ENCODE measurements at places on chromosomes 6 and 20.

GRCh38 chr6:133951881-133952814 lies 876 bp upstream of the TBPL1 start:
- peak; percentile 49 for DNase-seq

GRCh38 chr6:104095661-104096416 lies 763.9 kb downstream of the HACE1 start:
- no peak for DNase-seq

DNA sequence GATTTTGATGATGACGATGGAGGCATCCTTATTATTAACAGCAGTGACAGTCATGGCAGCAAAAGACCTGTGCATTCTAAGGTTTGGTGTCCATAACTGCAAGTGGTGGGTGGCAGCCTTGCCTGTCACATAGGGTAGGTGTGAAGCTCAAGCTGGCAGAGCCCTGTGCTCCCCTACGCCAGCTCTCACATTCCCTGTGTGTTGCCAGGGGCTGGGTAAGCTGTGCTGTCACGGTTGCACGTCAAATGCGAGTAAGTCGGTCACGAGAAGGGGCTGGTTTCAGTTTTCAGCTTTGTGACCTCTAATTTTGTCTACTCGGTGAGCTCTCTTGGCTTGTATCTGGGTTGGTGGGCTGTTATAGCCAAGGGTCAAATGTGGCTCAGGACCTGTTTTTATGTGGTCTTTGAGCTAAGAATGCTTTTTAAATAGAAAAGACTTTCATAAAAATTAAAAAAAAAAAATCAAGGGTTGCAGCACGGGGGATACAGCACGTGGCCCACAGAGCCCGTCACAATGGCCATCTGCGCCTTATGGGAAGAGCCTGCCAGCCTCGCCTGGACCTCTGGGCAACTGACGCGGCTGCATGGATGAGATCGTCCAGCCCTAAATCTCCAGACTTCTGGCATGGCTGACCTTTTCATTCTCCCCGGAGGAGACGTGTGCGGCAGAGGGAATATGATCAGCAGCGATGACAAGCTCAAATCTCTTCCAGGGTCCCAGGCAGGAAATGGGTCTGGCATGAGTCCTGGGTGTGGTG lies 148.5 kb downstream of the PHACTR3 start:
- DNase-seq: no peak

DNA sequence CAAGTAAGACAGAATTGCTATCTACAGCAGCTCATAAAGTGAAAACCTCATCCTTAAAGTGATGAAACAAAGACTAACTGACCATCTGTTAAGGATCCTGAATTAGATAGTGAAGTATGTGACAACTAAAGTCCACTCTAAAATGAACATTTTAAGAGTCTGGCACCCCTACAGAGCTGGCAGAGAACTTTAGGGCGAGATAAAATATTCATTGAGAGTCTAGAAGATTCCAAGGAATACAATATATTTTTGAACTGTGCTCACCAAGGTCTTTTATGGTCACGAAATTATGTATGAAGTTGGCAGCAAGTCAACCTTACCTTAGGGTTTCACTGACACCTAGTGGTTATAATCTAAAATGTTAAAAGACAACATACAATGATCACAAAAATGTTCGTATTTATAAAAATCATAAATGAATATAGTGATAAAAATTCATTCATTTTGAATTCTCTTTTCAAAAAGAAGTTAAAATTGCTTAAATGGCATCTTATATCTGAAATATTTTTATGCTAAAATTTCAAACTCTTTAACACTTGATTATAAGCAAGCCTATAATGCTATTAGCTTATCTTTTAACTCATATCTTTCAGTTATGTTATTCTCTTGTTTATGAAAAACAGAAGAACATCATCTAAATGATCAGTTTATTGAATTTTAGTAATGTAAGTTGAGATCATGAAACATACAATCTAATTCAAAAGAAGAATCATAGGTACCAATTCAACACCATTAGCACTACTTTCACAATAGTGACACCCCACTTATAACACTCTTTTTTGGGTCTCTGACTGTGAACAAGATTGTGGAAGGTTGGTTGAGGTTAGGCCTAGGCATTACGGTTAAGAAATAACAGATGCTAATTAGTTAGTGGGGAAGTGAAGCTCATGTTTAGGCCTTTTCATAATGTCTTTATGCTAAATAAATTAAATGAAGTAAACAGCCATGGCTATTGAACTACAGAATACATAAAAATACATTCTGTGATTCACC lies 27.5 kb downstream of the RSPH3 start:
- peak; percentile 50 for DNase-seq

GRCh38 chr20:36684747-36685146 lies 38.8 kb upstream of the SLA2 start:
- no peak for DNase-seq

GRCh38 chr6:142700671-142701312 lies 244.2 kb downstream of the HIVEP2 start:
- no peak for DNase-seq

GRCh38 chr20:58138395-58138794 lies 90.1 kb downstream of the ANKRD60 start:
- DNase-seq: no peak

DNA sequence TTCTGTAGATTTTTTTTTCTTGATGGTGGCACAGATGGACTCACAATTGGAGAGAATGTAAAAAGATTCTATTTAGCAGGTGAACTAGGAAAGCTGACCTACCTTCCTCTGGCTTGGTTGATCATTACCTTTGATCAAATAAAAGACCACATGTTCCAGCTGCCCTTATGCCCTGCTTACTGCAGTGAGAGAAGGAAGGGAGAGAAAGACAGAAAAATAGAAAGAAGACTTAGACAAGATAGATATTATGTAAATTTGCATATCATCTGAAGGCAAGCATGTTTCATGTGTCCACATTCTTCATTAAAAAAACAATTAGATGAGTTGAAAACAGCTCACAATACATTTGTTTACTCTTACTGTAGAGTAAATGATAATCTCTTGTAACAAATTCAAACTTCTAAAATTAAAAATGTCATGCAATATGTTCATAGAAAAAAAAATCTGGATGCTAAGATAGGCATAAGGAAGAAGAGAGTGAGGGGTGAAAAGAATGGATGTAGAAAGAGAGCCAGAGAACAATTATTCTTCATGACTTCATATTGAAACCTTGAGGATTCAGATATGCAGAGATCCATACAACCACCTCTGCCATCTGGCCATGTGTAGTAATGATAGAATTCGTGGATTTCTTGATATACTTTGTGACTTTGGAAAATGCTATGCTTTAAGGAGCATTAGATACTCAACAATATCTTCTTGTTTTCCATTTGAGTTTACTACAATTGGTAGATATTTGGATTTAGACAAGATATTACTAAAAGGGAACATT lies 71.7 kb downstream of the RFX6 start:
- DNase-seq: no peak

DNA sequence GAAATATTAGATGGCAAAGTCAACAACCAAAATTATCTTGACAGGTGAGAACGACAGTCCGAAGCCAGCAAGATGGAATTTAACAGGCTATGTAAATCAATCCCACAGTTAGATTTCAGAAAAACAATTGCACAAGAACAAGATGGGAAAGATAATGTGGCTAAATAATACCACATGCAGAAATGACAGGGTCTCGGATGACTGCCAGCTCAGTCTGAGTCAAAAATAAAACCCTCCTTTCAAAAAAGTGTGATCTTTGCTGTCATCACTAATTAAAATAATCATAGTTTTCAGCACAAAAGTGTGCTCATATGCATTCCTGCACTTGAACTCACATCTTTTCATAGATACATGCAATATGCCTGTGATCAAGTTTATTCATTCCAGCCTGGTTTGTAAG lies 25.9 kb downstream of the FOXQ1 start:
- no peak for DNase-seq

DNA sequence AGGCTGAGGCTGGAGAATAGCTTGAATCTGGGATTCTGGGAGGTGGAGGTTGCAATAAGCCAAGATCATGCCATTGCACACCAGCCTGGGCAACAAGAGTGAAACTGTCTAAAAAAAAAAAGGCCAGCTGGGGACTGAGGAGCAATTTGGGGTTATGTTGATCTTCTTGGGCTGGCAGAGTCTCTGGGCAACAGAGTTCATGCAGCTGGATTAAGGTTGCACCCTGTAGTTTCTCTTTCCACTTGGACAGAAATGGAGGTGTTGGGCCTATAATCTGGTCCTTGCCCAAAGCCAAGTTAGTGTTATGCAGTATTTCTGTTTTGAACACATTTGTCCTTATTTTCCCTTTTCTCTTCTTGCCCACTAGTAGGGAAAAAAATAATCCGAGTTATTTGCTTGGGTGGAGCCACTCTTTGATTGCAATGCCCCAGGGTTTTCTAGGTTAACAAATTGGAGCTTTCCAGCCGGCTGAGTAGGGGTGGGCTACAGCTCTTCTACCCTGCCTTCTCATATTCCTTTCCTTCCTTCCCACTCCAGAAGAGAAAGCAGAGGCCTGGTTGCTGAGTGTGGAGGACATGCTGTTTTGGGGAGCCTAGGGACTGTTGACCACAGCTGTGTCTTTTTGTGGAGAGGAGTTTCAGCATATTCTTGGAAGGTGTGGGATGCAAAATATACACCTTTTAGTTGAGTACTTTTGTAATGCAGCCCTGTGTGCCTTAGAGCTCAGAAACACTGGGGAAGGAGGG lies 213.9 kb downstream of the SOX4 start:
- DNase-seq: no peak

DNA sequence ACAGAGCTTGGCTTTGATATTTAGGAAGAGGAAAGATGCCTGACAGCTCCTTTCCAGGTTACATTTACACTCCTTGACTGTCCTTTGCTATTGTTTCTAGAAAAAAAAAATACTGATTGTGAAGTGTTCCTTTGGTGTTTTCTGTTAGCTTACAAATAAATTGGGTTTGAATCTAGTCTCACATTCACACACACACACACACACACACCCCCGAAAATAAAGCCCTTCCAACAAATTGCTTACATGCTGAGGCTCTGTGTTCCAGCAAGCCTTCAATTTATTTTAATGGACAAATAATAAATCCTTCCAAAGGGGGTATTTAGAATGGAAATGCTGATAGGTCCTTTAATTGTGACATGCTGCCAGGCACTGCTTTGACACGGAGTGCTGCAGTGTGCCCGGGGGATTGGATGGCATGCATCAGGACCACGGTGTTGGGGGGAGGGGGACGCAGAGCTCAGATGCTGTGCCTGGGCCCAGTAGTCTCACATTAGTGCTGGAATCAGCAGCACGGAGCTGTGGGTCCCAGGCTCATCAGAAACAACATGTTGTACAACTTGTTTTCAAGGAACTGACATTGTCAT lies 199.9 kb downstream of the CD83 start:
- DNase-seq: no peak

GRCh38 chr20:23691675-23692074 lies 2.8 kb upstream of the CST4 start:
- DNase-seq: no peak

DNA sequence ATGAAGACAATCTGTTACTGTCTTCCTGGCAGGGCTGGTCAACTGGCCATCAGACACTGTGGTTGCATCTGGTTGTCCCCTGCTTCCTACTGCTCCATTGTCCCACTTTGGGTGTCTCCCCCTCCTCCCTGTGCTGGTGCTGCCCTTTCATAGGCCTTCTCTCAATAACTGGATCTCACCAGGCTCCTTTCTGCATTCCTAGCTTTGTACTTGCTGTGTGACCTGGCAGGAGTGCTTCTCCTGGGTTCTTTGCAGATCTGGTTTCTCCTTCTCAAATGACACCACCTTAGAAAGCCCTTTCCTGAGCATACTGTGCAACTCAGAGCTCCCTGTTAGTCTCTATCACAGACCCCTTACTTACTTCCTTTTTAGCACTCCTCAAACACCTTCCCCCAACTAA lies 223.0 kb downstream of the BCKDHB start:
- no peak for DNase-seq

GRCh38 chr6:20582586-20583443 lies 48.6 kb downstream of the CDKAL1 start:
- peak; percentile 44 for DNase-seq

GRCh38 chr6:1383729-1384548 lies 5.4 kb upstream of the FOXF2 start:
- DNase-seq: no peak

GRCh38 chr20:58500256-58500655 lies 14.9 kb downstream of the APCDD1L start:
- DNase-seq: no peak

DNA sequence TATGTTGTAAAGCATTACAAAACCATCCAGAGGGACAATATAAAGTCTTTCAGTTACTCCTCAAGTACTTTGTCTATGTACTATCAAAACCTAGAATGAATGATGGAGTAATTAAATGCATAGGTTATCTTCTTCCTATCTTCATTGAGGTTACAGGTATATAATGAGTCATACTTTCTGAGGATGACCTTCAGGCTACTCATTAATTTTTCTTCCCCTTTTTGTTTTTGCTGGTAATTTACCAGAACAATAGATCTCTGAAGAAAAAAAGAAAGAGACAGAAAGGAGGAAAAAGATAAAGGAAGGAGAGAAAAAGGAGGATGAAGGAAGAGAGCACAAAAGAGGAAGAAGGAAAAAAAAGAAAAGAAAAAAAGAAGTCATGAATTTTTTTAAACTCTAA lies 398.4 kb downstream of the TBC1D32 start:
- no peak for DNase-seq

DNA sequence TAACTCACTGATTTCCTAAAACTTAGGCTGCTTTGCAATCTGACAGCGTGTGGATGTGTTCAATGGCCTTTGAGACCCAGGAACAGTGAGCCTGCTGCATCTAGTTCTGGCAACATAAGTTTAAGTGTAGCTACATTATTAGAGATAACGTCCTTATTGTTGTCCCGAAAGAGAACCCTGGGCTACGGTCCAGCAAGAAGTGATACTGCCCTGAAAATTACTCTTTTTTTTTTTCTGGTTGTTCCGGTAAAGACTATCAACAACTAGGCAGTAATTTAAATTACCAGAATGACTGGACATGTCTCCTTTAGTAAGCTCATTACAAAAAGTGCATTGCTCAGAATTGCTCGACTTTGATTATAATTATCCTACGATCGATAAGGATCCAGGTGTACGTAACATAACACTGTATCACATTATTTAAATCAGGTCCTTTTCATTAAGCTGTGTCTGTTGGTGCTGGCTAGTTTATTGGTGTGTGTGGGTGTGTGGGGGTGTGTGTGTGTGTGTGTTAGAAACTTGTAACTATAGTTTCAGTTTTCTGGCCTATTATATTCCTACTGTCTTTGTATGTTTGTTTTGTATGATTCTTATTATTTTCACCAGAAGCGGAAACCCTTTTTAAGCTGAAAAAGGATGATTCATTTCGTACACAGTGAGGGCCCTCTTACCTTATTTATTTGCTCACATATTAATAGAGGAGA lies 3.0 kb downstream of the TSHZ2 start:
- peak; percentile 49 for DNase-seq

DNA sequence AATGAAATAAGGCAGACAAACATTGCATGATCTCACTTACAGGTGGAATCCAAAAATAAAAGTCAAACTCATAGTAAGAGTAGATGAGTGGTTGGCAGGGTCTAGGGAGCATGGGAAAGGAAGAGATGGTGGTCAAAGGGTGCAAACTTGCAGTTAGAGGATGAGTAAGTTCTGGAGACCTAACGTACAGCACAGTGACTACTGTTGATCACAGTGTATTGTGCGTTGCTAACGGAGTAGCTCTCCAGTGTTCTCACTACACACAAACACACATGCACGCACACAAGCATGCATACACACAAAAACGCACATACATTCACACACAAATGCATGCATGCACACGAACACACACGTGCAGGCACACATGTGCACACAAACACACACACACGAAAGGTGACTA lies 54.9 kb downstream of the LY86 start:
- DNase-seq: peak; percentile 90

- no peak for DNase-seq
Observed at GRCh38 chr20:51731731-51732095, 36.5 kb downstream of the ATP9A start.

Measured in activated CD4-positive, alpha-beta T cell treated with anti-CD3 and anti-CD28 coated beads, Interleukin-2, Interleukin-4, amounts not matched to agents 100 ng/mL and 50 ng/mL, durations not matched to agents 16 hours and 8 hours (primary cell).